ENCODE measurements at places on chromosomes 2 and 18.

DNA sequence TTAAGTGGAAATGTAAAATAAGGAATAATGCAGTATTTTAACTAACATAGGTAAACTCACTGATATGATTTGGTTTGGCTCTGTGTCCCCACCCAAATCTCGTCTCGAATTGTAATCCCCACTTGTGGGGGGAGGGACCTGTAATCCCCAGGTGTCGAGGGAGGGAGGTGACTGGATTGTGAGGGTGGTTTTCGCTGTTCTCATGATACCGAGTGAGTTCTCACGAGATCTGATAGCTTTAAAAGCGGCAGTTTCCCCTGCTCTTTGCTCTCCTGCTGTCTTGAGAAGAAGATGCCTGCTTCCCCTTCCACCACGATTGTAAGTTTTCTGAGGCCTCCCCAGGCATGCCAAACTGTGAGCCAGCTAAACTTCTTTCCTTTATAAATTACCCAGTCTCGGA lies 109.4 kb upstream of the LYPD6 start:
- DNase-seq, result no peak

GRCh38 chr2:8364668-8365067 lies 317.2 kb upstream of the ID2 start:
- DNase-seq, result no peak

- DNase-seq, result no peak
These were observed 21.6 kb upstream of the OTOS start for GRCh38 chr2:240162032-240162431.

DNA sequence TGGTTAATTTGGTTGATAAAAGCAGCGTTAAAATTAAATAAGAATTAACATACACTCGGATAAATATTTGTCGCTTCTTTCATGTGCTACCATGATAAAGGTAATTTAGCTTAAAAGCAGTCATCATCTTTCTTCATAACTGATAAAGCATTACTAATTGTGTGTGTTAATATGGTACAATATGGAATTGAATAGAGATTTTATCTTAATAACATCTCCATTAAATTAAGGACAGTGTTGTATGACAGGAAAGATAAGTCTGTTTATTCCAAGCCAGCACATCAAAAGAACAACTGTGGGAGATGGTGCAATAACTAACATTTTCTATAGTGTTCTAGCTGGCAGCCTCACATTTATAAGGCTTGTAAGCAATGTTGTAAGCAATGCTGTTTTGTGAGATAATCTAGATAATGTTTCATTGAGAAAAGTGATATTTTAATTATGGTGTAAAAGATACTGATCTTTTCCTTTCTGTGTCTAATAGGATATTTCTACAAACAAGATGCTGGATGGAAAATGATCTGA lies 64.4 kb upstream of the AFF3 start:
- no peak for DNase-seq

GRCh38 chr2:319059-319600 lies 31.2 kb upstream of the ALKAL2 start:
- DNase-seq, result no peak

GRCh38 chr2:132849118-132849517 lies 179.1 kb upstream of the LYPD1 start:
- DNase-seq, result no peak

- DNase-seq, result no peak
These were observed 32.1 kb upstream of the KCNG2 start for GRCh38 chr18:79765491-79766245.

All from GOT3 (cell line).